ENCODE measurements at places on chromosomes 6 and 20.

GRCh38 chr6:76633259-76633658 is 560.8 kb upstream of the IMPG1 start:
- no peak for DNase-seq

DNA sequence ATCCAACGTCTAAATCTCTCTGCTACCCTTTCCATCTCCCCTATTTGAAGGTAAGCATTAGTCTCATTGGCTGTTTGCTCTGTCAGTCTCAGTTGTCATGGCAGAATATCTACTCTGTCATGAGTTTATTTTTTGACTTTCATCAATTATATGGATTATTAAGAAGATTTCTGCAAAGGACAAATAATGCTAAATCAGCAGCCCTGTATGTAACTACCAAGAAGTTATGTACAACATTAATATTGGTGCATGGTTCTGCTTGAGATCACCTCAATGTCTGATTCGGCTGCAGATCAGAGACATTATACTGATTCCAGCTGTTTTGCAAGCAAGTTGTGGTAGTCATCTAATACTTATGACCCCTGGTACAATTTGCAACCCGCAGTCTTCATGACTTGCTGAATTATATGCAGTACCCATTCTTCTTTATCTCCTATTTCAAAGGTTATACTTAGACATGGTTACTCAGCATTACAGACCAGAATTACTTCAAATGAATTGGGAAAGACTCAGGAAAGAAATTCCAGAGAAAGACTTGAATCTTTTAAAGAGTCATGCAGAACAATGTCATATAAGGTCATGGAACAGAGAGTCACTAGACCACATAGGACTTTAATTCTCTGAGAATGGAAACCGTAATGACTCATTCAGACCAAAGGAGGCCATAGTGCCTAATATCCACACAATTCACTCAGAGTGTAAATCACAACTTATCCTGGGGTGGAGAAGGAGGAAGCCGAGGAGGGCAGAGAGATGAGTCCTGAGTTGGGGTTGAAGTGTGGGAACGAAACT is 201.4 kb downstream of the IBTK start:
- no peak for DNase-seq

GRCh38 chr6:14703586-14703985 is 542.3 kb upstream of the JARID2 start:
- DNase-seq, result no peak

DNA sequence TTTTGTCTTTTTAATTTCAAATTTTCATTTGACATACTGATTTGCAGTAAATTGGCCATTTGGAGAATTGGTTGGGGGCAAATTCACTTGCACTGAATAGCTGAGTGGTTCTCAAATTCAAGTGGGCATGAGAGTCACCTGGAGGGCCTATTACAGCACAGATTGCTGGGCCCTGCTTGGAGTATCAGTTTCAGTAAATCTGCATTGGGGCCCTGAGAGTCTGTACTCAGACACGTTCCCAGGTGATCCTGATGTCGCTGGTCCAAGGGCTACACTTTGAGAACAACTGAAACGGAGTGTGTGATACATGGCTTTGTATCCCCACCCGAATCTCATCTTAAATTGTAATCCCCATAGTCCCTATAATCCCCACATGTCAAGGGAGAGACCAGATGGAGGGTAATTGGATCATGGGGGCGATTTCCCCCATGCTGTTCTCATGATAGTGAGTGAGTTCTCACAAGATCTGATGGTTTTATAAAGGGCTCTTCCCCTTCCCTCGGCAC is 115.9 kb downstream of the KLHL32 start:
- DNase-seq, result no peak

- DNase-seq, result peak; percentile 75
Observed at GRCh38 chr6:63573899-63574553, 1.7 kb downstream of the LOC128125822 start.

DNA sequence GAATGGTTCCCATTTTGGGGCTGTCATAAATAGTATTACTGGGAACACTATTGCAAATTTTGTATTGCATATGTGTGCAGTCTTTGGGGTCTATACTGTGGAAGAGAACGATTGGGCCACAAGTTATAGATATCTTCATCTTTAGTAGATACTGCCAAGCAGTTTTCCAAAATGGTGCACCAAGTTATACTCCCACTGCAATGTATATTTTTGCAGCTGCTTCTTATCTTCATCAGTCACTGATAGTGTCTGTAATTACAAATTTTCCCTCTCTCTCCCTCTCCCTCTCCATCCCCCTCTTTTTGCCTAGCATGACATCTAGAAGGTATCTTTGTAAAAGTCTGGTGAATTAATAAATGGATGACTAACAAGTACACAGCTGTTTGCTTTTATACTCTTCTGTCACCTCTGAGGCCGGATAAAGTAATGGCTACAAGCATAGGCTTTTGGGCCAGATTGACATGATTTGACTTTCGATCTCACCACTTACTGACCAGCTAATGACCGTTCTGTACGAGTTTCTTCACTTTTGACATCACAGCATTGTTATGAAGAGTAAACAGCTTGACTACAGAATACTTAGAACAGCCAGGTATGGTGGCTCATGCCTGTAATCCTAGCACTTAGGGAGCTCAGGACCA is 113.3 kb upstream of the SLC2A12 start:
- no peak for DNase-seq

GRCh38 chr6:4575714-4576113 is 200.5 kb upstream of the CDYL start:
- no peak for DNase-seq

GRCh38 chr20:19730706-19731105 is 27.4 kb upstream of the RIN2 start:
- no peak for DNase-seq

DNA sequence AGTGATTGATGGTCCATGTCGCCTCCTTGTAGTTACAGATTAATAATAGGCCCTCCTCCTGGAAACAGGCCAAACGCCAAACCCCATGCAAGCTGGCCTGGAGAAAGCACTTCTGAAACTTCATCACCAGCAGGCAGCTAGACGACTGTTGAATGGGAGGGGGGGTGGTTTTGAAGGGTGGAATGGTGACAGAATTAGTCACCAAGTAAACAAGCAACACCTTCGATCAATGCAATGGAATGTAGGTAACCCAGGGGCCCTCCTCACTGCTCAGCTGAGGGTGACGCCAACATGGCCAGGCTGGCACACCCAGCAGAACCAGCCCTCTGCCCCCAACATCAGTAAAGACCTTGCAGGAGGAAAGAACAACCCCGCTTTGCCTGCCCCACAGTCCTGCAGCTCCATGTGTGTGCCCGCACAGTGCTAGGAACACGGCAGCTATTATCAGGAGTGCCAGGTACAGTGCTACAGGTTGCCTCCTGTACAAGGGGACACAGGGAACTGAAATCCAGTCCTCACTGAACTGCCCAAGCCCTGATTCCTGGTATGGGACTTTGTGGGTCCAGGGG is 2.7 kb downstream of the BCAS1 start:
- DNase-seq, result no peak

GRCh38 chr6:127518710-127519468 is at the start of gene MTCL3:
TSS of gene MTCL3 (minus strand) at chr6:127519335.
- DNase-seq, result peak; percentile 87

DNA sequence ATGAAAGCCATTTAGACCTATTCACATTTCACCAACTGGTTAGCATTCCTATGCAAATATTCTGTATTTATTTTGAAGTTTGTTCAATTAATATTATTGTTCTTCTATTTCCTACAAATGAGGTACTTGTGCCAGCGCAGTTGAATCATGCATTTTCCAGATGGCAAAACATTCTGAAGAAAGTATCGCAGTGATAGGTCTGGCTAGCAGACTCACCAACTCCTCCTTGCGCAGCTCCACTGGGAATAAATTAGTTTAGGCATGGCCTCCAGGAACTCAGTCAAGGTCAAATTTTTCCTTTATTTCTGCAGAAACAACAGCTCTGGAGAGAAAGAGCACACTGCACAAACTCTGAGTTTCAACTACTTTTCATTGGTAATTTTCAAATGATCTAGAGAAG is 437.7 kb downstream of the COL12A1 start:
- no peak for DNase-seq

DNA sequence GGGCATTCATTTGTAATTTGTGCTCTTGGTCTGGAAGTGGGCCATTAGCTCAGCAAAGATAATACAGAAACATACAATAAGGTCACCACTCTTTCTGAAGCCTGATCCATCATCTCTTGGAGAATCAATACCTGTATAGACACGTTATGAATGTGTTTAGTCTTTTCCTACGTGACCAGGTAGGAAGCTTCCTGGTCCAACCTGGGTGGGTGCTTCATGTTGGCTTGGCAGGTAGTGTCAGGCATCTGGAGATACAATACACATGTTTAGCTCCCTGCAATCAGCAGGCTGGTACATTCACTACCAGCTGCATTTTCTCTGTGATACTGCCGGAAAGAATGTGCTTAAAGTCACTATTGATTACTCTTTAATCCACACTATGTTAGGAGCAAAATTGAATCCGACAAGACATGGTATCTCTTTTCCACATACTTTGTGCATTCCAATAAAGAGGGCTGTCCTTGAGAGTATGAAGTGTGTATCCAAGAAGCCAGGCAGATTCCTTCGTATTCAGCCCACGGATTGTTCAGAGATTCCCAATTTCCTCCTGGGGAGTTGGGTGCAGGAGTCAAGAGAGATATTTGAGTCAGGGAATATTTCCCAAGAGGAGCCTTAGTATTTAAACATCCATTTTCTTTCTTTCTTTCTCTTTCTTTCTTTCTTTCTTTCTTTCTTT is 49.9 kb upstream of the RANBP9 start:
- no peak for DNase-seq

- no peak for DNase-seq
Observed at GRCh38 chr6:5115168-5115567, 30.0 kb downstream of the PPP1R3G start.

DNA sequence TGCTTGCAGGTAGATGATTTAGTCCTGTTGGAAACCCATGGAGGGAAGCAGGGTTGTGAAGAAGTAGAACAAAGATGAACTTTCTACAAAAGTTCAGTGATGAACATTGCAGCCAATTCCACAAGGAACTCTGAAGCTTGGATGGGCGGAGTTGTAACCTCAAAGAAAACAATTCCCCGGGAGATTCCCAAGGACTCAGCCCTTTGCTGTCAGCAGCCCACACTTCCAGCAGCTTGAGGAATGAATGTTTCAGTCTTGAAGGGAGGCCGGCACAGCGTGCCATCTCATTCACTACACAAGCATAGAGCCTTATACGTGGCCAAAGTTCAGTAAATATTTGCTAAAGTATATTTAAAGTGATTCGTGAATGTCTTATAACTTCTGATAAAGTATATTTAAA is 269.4 kb downstream of the NKAIN2 start:
- DNase-seq, result no peak

GRCh38 chr6:92538926-92539325 is 880.4 kb downstream of the EPHA7 start:
- DNase-seq, result no peak

GRCh38 chr6:147758303-147758702 is 249.8 kb downstream of the SAMD5 start:
- no peak for DNase-seq

- DNase-seq, result no peak
Observed at GRCh38 chr20:52817511-52817910, 154.6 kb upstream of the TSHZ2 start.

DNA sequence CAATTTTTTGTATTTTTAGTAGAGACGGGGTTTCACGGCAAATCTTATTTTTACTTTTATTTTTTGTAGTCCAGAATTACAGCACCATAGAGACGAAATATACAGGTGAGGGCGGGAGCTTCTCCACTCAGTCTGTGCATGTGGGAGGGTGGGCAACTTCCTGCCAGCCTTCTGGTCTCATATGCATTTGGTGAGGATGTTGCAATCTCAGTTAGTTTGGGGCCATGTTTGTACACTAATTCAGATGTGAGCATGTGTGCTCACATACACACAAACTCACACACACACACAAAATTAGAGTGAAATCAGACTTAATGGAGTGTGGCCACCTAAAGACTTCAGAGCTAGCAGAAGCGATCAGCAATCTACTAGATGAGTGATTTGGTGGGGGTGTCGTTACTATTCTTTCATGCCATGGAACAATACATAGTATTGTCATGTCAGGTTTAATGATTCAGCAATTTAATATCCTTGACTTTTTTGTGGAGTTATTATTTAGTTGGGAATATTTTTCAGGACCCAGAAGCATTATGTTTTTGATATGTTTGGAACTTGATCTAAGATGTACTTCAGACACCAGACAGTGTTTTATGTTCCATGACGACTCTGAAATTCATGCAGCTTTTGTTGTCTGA is 78.0 kb upstream of the BMP2 start:
- DNase-seq, result no peak

DNA sequence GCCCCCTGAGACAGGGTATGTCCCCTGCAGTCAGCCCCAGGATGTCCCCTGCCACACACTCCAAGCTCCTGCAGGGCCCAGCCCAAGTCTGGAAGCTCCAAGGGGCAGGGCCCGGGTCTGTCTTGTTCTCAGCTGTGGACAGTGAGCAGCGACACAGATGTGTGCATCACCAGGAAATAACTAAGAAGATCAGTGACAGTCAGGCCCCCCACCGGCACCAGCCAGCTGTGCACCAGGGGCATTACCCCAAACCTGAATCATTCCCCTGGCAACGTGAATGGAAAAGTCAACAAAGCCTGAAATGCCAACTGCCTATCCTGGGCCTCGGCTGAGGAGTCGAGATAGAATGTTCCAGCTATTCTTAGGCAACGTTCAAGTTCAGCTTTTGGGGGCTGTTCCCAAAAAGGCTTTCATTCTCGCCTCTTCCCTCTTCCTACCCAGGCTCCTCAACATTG is 105.0 kb downstream of the PREX1 start:
- no peak for DNase-seq

GRCh38 chr20:16147216-16147615 is 426.0 kb downstream of the KIF16B start:
- no peak for DNase-seq

DNA sequence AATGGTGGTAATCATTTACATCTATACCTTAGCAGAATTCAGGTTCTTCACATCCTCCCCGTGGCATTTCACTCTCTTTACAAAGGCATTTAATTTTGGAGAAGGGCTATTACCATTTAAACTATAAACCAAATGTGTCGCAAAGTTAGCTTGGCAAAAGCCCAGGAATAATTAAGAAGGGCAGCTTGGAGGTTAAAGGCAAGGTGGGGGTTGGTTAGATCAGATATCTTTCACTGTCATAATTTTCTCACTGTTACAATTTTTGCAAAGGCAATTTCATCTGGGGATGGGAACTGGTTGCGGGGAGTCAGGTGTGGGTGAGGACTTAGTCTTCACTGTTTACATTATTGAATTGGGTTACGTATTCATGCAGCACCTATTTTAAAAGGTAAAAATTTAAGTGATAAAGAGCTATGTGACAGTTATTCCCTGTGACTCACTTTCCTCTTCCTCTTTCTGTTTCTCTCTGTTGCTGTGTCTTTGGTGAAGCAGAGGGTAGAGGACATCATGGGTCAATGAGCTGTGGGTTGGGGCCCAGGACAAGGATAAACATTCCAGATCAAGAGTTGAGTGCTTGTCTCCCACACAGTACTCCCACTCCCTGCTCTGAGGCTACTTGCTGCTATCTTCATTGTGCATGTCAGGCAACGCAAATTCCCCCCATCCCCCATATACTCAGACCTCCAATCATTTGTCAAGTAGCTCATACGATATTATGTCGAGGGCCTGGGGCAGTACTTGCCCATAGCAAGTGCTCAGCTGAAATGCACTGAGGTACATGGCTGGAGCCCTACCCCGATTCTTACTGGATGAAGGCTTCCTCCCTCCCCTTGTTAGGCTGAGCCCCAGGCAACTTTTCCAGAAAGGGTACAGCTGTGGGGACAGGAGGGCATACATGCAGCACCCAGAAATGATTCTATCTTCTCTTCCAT is 223.1 kb upstream of the MYLIP start:
- DNase-seq, result no peak

GRCh38 chr6:40685862-40686261 is 98.7 kb upstream of the LRFN2 start:
- no peak for DNase-seq

- DNase-seq, result peak; percentile 92
Observed at GRCh38 chr6:106520711-106521401, 108.4 kb downstream of the RTN4IP1 start.

Data from activated effector memory CD4-positive, alpha-beta T cell treated with anti-CD3 and anti-CD28 coated beads, Interleukin-2, amount 50 U/mL, for 16 hours (primary cell).